Activated gamma-delta T cell (primary cell): ENCODE measurements at places on chromosomes 5 and 9.

- no peak for DNase-seq
Observed at GRCh38 chr5:36147681-36148080, 4.0 kb downstream of the LMBRD2 start.

- DNase-seq = no peak
Observed at GRCh38 chr9:132384376-132384775, 22.3 kb downstream of the TTF1 start.

- DNase-seq = no peak
Observed at GRCh38 chr9:86328156-86328555, 26.1 kb downstream of the TUT7 start.

- no peak for DNase-seq
Observed at GRCh38 chr5:56457887-56458812, 225.0 kb upstream of the ANKRD55 start.

GRCh38 chr5:77282337-77283027 is 72.0 kb downstream of the PDE8B start:
- no peak for DNase-seq

GRCh38 chr5:176739461-176740051 is 70.8 kb upstream of the UNC5A start:
- DNase-seq = no peak

DNA sequence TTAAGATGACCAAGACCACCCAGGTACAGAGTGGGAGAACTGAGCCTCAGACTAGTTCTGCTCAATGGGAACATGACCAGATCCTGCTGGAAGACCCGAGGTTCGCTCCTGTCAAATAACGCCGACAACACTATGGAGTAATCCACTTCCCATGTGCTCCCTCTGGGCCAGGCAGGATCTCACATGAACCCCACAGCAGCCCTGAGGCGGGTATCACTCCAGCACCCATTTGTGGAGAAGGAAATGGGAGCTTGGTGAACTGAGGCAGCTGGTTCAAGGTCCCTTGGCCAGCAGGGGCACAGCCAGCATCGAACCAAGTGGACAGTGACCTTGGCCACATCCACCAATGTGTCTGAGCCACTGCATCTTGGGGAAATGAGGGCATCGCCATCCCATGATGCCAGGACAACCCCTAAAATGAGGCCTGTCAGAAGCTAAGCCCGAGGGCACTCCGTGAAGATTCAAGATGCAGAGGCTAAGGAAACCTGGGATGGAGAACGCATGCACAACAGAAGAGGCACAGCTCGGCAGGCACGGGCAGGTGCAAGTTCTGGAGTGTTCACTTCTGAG is 8.5 kb downstream of the ANKS6 start:
- DNase-seq = no peak

- DNase-seq = no peak
Observed at GRCh38 chr9:120875643-120875953, 1.4 kb downstream of the PHF19 start.

- DNase-seq = no peak
Observed at GRCh38 chr5:59193616-59194319, 610.9 kb downstream of the RAB3C start.

DNA sequence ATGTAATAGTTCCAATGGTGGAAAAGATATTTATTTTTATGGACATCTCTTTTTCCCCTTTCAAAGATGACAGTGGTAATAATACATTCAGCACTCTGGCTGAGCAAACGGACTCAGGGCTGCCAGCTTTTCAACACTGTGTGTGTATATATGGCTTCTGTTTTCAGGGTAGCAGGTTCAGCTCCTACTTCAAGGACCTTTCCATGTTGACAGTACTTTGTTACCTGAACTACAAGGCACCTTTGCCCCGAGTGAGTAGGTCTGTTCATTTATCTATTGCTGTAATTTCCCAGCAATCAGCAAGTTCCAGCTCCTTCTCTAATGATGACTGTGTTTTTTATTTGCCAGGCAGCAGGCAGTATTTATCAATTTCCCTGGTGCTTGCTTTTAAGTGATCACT is 387.4 kb upstream of the KIF2A start:
- DNase-seq = no peak

- no peak for DNase-seq
Observed at GRCh38 chr9:70392850-70393249, 21.6 kb downstream of the KLF9 start.
